ENCODE measurements at places on chromosomes 2 and 18.

- DNase-seq = no peak
Observed at GRCh38 chr2:240174496-240174895, 34.0 kb upstream of the OTOS start.

GRCh38 chr2:46848447-46848846 lies 67.2 kb downstream of the MCFD2 start:
- peak; percentile 1 for DNase-seq

DNA sequence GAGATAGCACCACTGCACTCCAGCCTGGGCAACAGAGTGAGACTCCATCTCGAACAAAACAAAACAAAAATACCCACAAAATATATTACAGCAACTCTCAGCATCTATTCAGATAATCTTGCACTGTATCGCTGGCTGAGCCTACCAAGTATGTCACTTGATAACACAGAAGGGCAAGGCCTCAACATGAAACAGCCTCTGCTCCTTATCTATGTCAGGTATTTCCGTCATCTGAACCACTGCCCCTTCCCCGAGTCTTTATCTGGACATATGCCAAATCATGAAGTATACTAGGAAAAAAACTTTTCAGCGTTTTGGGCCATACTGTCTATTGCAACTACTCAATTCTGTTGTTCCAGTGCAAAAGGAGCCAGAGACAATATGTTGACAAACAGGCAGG lies 17.7 kb downstream of the PDIA6 start:
- no peak for DNase-seq

DNA sequence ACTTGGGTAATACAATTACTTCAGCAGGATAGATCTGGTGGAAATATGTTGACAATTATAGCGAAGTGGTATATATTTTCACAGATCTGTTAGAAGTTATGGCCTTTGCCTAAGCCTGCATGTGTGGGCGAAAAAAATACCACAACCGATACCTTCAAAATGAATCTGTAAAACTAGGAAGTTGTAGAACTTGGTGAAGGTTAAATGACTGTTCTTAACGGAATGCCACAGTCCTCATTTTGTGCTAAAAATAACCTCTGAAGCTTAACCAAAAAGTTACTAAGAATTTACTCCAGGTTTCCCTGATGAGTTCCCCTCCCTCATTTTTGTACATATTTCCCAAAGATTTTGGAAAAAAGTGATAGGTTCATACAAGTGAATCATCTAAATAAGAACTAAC lies 550.7 kb downstream of the THSD7B start:
- no peak for DNase-seq

DNA sequence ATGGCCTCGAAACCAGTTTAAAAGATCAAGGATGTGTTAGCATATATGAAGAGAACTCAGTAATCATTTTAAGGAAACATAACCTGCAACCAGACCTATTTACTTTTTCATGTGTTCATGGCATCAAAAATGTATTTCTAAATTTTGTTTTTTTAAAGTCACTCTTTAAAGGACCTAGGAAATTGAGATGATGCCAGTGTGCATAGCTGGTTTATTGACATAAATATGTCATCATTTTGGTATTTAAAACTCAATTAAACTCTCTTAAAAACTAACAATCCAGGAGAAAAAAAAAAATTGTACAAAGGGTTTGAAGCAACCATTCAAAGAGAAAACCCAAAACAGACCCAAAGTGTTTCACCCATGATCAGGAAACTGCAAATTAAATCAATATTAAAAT lies 198.9 kb upstream of the RND3 start:
- DNase-seq = no peak

DNA sequence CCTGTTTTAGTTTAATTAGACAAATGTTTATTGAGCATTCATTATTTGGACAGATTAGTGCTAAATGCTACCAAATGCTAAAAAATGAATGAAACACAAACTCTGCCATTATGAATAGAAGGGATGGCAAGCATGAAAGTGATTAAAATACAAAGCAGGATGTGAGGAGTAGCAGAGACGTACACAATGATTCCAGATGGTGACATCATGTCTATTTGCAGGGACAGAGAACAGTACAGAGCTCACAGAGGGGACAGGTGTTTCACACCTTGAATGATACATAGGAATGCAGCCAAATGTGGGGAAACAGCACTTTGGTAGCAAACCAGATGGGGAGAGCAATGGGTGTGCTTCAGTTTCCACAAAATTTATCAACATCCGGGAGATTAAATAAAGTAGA lies 76.3 kb downstream of the CD226 start:
- no peak for DNase-seq

- DNase-seq = no peak
Observed at GRCh38 chr2:61006486-61007105, 10.9 kb upstream of the PEX13 start.

DNA sequence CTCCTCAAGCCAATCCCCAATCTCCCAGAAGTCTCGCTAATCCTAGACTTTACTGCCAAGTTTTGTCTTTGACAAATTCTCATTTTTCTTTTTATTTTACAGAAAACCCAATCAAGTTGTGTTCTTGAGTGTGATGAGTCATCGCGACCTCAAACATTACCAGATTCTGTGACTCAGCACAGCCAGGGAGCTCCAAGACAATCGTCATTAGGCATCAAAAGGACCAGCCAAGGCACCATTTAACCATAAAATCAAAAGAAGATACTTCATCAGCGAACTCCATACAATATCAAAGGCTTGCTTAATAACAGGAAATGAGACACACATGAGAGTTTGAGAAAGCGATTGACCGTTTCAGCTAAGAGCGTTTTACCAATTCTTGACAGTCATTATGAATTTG lies 146.2 kb upstream of the AGAP1 start:
- DNase-seq = no peak

DNA sequence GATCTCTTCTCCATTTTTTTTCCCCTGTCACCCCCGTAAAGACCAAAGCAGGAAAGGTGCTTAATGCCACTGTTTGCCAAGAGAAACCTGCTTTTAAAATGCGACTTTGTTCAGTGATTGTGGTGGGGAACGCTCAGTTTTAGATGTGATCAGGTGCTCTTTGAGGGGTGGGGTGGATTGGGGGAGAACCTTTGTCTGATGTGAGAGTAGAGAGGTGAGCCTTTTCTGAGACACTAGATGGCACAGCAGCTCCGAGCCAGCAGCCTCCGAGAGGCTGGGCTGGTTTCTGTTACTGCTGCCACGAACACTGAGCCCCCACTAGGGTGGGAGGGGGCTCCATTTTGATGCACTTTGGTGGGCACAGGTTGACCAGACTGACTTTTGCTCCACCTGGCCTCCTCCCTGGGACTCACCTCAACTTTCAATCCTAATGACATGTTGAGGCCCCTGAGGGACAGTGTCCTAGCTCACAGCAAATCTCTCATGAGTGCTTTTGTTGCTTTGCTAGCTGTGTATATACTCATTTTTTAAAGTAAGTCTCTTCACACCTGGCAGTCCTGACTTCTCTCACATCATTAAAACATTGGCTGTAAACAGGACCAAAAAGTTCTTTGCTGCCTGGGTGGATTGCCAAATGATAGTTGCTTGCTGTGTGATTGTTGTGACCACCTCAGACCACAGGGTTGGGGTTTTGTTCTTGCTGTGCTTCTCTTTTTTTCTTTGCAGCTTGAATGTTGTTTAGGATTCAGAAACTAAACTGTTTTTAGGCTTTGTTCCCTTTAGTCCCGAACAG lies 98.2 kb upstream of the MAP3K20 start:
- DNase-seq = no peak

- DNase-seq = no peak
Observed at GRCh38 chr2:223925106-223925505, 20.0 kb downstream of the WDFY1 start.

GRCh38 chr2:120831891-120832290 lies 96.2 kb downstream of the GLI2 start:
- DNase-seq = no peak

DNA sequence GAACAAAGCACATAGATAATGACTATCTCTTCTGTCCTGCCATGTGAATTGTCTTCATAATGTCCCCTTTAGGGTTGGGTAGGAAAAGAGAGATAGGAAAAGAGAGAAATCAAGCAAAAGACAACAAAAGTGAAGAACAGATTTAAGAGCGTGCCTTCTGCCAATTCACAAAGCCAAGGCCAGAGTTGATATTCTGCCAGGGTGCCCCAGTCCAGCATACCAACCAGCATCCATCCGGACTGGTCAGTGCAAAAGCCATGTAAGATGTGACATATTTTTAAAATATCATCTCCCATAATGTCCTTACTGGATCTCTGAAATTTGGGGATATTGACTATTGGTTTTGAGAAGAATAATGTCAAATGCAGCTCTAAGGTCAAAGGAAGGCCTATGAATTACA lies 35.7 kb upstream of the KLF7 start:
- DNase-seq = no peak

DNA sequence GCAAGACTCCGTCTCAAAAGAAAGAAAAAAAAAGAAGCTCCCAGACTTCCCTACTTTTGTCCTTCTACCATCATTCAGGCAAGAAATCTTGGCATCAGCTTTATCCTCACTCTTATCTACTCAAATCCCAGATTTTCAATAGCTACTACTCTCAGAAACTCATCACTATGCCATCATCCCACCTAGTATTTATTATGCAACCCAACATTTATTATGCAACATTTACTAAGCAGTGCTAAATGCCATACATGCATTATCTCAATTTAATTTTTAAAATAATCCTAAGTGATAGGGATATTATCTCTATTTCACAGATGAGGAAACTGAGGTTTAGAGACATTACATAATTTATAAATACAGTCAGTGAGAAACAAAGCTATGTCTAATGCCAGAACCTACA lies 4.1 kb downstream of the USP37 start:
- no peak for DNase-seq

DNA sequence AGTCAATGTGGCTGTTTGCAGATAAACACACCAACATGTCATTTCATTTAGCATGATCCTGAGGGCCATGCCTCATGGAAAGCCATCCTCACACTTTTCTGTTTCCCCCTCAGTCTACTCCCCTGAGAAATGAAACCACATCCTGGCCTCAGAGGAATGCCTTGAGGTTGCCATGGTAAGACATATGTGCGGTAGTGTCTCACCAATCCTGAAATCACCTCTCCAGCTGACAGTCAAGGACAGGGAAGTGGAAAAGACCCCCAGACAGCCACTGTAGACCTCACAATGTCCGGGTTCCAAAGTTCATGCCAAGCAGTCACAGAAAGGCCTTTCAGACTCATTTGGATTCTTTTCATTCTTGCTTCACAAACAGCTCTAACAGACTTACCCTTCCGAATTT lies 175.2 kb upstream of the PKDCC start:
- DNase-seq = no peak
